ENCODE measurements at places on chromosomes 1 and 21.

GRCh38 chr1:240093120-240093961 is 1.7 kb downstream of the FMN2 start:
- no peak for DNase-seq

- no peak for DNase-seq
Observed at GRCh38 chr21:41403331-41403730, 22.7 kb upstream of the MX1 start.

DNA sequence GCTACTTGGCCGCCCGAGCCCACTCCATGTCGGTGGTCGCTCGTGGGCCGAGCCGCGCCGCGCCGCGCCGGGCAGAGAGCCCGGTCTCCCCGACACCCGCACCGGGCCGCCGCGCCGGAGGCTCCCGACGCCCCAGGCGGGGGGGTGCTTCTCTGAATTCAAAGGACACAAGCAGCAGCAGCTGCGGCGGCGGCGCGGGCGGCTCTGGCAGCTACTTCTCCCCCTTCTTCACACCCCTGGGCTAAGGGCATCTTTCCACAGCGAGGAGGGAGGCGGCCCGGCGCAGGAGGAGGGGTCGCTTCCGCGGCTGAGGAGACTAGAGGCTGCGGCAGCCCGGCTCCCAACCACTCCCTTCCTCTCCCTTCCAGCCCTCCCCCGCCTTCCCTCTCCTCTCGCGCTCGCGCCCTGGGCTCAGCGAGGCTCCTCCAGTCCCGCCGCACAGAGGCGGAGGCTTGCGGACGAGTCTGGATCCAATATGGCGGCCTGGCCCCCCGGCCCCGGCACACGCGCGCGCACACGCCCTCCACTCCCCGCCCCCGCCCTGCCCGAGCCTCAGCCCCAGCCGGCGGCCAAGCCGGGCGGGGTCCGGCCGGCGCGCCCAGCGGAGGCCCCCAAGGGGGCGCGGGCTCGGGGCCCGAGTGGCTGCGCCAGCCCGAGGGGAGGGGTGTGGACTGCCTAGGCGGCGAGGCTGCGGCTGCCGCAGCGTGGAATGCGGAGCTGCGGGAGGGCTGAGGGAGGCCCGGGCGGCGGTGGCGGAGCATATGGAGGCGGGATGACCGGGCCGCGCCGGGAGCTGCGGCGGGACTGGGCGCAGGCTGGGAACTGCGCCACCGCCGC is at the start of gene CDC42BPA:
Gene CDC42BPA, minus strand, starts transcription at position 477 of the 837 bp plus-strand sequence. CDS start 1,310 bp downstream, outside the sequence.
- no peak for DNase-seq

- no peak for DNase-seq
Observed at GRCh38 chr1:107559881-107560280, 405.1 kb downstream of the VAV3 start.

DNA sequence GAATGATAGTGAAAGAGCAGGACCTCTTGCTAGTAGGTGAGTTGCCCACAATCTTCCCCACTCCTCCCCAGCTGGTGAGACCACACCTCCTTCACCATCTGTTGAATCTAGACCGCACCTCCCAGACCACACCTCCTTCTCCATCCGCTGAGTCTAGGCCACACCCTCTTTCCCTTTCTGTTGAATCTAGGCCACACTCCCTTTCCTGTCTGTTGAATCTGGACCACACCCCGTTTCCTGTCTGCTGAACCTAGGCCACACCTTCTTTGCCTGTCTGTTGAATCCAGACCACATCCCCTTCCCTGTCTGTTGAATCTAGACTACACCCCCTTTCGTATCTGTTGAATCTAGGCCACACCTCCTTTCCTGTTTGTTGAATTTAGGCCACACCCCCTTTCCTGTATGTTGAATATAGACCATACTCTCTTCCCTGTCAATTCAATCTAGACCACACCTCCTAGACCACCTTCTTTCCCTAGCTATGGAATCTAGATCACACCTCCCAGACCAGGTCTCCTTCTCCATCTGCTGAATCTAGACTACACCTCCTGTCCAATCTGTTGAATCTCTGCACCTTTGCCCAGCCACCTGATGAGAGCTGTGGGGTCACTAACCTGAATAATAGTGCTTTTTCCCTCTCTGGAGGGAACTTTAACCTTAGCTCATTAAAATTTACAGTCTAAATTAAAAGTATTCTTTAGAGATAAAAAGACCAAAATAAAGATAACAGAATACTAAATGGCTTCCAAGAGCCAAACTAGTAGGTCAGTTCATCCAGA is 116.3 kb downstream of the DAB1 start:
- peak; percentile 51 for DNase-seq

GRCh38 chr1:19377812-19378718 is 65.9 kb downstream of the SLC66A1 start:
- DNase-seq = no peak

DNA sequence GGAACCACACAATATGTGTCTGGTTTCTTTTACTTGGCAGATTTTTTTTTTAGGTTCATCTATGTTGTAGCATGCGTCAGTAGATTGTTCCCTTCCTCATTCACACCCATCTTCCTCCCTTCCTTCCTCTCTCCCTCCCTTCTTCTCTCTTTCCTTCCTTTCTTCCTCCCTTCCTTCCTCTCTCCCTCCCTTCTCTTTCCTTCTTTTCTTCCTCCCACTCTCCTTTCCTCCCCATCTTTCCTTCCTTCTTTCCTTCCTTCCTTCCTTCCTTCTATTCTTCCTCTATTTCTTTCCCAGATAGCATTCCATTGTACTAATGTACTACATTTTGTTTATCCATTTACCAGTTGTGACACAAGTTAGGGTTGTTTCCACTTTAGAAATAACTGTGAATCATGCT is 218.0 kb downstream of the RGS7 start:
- DNase-seq = no peak

- no peak for DNase-seq
Observed at GRCh38 chr1:106564192-106564591, 492.3 kb upstream of the PRMT6 start.

GRCh38 chr1:202011994-202012393 is 1.6 kb downstream of the ELF3 start:
- no peak for DNase-seq

GRCh38 chr1:81693316-81693715 is 107.4 kb upstream of the ADGRL2 start:
- DNase-seq = no peak

GRCh38 chr1:53296117-53296749 is 31.6 kb downstream of the LRP8 start:
- DNase-seq = no peak

DNA sequence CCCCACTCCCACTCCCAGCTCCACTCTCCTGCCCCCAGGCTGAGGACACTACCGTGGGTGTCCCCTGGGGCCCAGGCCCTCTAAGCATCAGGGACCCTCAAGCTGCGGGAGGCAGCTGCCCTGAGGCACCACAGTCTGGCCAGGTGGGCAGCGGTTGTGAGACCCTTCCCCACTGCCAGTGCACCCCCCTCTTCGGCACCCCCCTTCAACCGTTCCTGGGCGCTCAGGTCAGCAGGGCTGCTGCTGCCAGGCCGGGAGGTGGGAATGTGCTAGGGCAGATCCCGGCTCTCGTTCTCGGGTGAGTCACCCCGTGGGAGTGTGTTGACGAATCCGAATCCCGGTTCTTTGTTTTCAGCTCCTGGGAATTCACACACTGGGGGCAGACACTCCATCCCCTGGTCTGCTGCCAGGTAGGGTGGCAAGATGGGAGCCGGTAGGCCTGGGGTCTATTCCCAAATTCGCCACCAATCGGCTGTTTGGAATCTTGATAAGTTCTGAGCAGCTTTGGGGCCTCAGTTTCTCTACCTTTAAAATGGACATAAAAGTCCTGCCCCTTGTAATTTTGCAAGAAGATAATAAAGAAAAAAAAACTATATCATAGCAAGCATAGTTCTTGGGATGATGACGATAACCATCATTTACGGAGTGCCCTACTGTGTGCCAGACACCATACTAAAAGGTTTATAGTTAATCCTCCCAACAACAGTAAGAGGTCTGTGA is 28.5 kb upstream of the CASZ1 start:
- DNase-seq = no peak

DNA sequence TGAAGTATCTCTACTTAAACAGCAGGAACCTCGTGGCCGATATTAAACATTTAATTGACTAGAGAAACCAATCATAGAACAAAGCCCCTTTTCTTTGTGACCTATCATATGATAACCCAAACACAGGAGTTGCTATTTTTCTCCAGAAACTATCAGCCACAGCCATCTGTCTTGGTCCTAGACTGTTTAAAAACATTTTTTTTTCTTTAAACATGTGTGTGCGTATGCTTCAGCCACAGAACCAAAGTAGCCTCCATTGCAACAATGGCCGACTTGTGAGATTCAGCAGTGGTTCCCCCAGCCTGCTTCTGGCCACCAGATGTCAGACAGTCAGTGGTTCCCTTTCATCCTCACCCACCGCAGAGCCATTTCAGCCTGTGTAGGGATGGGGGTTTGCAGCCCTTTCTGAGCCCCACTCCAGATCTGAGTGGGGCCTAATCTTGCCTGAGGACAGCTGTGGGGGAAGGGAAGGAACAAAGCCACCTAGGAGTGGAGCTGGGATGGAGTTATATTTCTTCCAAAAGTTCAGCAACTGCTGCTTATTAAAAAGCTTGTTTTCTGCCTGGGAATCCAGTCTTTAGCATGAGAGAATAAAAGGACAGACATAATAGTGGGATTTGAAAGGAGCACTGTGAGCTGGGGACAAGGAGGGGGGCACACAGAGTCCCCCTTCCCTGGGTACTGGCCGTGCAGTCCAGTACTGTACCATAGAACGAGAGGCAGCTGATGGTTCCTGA is 11.7 kb upstream of the IGSF3 start:
- no peak for DNase-seq

DNA sequence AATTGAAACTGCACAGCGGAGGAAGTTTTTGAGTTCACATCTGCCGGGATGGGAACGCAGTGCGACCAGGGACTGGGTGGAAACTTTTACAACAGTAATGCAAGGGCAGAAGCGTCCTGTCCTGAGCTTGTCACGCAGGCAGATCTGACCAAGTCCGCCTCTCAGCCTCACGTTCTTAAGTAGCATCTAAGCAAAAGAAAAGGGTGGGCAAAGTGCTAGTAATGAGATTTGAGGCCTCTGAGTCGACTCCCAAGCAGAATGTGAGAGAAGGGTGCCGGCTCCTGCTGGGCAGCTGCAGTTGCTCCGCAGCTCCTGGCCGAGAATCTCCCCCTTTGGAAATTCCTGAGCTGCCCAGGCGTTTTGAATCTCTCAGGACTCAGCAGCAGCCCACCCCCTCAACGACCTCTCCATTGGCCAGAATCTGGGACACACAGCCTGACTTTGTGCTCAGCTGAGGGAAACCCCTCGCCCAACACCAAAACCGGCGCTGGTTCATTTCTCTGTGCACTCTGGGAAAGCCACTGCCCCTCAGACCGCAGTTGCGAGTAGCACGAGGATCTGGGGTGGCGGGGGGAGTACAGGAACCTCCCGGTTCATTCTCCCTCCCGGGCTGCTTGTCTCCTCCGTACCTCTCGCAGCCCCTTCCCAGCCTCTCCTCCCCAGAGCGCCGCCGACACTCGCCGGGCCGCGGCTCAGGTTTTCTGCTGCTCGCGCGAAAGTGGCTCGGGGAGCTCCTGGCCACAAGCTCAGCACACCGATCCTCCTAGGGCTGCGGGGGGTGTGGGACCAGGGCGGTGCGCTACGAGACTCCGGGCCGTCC is 913 bp upstream of the S1PR1 start:
- peak; percentile 66 for DNase-seq

DNA sequence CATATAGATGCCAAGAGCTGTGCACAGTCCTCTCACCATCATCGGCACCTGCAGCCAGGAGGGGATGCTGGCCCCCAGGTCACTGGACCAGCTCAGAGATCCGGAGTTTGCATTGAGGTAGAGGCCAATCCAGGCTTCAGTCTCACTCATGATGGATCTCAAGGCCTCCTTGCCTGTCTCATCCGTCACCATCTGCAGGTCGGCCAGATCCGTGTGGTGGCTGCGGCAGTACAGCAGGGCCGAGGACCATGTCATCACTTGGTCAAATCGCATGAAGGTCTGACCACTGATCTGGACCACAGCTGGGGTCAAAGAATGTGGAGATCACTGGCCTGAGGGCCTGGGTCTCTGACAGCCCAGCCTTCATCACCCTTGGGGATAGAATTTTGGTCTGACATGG is 6.6 kb downstream of the CLEC20A start:
- DNase-seq = no peak

DNA sequence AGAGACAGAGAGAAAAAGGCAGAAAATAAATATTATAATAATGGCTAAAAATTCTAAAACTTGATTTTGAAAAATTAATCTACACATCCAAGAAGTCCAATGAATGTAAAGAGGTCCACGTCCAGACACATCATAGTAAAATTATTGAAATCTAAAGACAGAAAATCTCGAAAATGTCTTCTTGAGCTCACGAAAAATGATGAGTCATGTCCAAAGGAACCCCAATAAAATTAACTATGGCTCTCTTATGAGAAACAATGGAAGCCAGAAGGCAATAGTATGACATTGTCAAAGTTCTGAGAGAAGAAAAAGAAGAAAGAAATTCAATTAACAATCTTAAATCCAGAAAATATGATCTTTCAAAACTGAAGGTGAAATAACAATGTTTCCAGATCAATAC is 84.6 kb downstream of the LRRIQ3 start:
- no peak for DNase-seq

DNA sequence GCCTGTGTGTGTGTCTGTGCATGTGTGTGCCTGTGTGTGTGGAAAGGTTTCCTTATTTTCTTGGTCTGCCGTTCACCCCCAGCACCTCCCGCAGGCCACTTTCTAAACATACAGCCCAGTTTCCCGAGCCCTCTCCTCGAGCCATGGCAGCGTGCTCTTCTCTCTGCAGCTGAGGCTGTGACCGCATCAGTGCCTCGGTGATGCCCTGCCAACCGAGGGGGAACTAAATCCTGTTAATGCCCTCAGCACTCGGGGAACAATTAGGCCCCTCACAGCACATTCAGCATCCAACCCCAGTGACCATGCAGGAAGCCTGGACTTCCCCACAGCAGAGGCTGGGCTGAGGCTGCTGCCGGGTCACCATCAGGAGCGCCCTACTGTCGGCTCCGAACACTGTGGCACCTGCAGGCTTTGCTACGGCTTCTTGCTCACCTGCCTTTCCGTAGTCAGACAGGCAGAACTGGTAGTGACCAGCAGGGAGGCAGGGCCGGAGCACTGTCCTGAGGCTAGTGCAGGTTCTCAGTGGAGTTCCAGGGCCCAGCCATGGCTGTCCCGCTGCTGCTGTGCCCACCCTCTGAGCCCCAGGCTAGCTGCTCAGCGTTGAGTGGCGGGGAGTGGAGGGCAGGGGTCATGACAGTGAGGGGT is 8.1 kb downstream of the GPR137B start:
- no peak for DNase-seq

- no peak for DNase-seq
Observed at GRCh38 chr21:45207839-45208626, 79.7 kb downstream of the POFUT2 start.

DNA sequence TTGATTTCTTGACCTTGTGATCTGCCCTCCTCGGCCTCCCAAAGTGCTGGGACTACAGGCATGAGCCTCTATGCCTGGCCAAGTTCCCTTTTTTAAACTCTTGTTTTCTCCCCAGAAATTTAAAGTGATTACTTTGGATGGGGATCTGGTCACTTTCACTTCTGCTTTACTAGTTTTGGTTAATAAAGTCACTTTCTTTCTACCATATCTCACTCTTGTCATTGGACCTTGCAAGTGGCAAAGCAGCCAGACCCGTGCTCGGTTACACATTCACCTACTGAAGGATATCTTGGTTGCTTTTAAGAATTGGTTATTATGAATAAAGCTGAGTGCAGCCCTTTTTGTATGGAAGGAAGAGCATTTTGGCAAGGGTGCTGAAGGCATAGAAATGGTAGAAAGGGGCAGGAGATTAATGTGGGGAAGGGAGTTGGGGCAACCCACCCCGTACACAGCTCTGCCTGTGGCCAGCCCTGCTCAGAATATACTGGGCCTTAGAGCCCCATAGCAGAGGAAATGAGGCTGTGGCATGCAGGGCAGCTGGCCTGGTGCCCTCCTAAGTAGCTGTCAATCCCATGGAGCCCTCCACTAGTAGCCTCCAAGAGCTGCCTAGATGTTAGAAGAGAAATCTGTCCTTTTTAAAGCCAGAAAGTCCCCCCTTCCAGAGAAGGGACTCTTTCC is 40.7 kb downstream of the CD2 start:
- no peak for DNase-seq

Measured in T-cell (primary cell).